Gastrocnemius medialis (tissue), 4 donors: ENCODE measurements at places on chromosomes 4 and X.

DNA sequence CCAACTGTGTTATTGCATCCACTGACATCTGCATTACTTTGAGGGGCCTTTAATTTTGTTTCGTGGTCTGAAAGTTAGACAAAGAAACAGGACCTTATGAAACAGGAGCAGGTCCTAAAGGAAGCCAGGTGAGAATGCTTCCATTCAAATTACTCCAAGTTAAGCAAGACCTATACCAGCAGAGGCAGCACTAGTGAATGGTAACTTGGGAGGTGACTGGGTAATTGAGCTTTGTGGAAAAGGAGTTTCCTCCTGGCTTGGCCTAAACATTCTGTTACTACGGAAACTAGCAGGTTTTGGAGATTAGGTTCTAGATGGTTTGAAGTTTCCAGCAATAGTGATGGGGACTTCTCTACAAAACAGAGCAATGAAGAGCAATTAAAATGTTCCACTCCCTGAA is 173.5 kb downstream of the NKX6-1 start:
- no peak for DNase-seq

- DNase-seq, result no peak
Measured at GRCh38 chr4:23978002-23978401, 88.2 kb upstream of the PPARGC1A start.

DNA sequence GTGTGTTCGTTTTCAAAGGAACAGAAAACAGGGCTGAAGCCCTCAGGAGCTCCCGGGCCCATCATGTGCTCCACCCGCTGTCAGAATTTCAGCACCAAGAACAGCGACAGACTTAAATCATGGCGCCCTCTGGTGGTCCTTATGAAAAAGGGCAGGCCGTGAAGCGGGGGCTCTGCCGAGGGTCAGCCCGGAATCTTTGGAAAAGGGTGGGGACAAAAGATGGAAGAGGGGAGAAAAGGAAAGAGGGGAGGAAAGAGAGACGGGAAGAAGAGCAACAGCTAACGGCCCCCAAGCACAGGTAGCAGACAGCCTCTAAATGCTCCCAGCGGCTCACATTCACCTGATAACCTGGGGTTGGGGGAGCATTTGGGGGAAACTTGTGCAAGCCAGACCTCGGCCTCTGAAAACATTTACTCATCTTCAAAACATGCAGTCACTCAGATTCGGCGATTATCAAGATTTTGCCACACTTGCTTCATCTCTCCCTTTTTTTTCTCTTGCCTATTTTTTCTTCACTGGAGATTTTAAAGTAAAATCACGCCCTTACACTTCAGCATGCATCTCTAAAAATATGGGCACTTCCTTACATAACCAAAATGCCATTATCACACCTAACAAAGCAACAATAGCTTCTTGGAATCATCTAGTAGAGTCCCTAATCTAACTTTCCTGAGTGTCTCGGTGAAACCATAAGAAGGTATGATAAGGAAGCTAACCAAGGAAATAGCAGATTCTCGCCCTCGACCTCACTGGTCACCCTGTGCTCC is 28.1 kb upstream of the MAN2B2 start:
- DNase-seq, result no peak

DNA sequence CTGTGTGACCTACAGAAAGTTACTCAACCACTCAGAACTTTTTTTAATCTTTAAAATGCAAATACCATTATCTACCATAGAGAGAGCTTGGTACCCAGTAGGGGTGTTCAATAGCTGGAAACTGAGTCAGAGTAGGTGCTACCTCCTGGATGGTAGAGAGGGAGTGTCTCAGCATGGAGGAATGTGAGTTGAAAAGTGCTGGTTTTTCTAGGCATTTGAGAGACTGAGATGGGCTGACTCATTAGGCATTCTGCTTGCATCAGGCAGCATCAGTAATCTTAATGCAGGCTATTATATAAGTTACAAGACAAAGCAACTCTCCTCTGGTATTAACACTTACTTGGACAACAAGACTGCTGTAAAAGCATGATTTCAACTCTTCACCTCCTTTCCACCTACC is 70.9 kb upstream of the ARHGEF9 start:
- DNase-seq, result no peak

- no peak for DNase-seq
Measured at GRCh38 chrX:152959626-152960025, 34.3 kb downstream of the PNMA5 start.

DNA sequence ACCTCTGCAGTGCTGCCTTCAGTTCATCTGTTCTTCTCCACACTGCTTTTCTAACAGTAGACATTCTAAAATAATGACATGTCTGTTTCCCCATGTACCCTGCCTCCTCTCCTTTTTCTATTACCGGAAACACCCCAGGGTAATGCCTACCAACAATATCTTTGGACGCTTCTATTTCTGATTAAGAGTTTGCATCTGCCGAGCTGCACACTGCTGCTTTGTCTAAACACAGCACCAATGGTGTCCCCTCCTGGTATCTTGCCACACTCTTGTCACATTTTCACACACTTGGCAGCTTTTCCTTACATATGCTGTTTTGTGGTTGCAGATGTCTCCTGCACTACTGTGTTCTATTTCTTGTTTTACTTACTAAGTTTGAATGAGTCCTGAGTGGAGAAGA is 288.8 kb downstream of the GRIA2 start:
- no peak for DNase-seq

DNA sequence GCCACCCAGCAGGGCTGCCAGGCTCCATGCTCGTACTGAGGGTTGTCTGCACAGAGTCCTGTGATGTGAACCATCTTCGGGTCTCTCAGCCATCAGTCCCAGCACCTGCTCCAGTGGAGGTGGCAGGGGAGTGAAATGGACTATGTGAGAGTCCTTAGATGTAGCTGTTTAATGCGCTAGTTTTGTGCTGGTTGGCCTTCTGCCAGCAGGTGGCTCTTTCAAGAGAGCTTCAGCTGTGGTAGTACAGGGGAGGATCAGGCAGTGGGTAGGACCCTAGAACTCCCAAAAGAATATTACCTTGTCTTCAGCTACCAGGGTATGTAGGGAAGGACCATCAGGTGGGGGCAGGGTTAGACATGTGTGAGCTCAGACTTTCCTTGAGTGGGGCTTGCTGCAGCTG is 1066.0 kb downstream of the GLUD2 start:
- no peak for DNase-seq

DNA sequence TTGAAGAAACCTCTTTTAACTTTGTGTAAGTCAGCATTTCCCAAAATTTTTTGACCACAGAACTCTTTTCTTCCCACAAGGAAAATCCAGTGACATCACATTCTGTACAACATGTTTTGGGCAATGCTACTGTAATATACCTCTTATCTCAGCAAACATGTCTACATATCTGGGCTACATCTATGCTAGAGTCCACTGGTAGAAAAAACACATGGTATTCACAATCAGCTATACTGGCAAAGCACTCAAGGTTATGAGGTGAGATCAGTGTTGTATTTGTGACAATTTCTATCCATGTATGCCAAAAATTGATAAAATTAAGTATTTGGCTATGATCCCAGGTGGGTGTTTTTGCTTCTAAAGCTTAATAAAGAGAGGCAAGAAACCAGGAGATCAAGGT is 98.0 kb downstream of the ATP11C start:
- DNase-seq, result no peak

DNA sequence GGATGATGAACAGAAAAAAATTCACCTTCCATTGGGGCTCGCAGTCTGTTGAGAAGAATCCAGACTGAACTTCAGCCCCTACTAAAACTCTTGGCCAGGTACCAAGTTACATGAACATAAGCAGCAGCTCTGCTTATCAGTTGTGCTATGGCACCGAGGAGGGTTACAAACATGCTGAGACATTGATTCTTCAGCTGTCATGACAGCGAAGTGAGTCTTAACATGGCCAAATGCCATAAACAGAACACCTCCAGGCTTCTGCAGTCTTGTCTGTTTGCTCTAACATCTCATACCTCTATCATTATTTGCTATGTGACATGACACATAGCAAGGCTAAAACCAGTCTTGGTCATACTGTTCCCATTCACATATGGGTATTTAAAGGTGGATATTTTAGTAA is 521.5 kb downstream of the GRID2 start:
- DNase-seq, result no peak

DNA sequence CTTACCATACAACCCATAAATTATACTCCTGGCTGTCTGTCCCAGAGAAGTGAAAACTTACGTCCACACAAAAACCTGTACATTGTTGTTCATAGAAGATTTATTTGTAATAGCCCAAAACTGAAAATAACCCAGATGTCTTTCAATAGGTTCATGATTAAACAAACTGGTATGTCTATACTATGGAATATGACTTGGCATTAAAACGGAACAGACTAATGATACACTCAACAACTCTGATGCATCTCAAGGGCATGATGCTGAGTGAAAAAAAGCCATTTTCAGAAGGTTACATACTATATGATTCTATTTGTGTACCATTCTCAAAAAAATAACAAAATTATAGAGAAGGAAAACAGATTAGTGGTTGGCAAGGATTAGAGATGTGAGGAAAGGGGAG is 11.6 kb upstream of the MND1 start:
- DNase-seq, result no peak

DNA sequence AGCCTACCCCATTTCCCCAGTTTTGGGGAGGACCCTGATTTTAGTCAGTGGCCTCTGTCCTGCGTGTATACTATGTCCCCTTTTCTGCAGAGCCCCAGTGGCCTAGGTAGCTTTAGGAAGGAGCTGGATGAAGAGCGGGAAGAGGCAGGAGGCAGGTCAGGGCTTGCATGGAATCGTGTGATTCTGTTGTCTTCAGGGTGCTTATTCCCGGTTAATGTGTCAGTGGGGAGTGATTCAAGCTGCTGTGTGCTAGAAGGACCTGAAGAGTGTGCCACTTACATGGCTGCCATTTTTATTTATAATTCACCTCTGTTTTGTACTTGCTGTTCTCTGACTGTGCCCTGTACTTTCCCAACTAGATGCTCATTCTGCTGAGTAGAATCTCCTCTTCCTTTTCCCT is 127.3 kb upstream of the AMOT start:
- no peak for DNase-seq

GRCh38 chrX:24343719-24344118 is 16.7 kb upstream of the SUPT20HL1 start:
- no peak for DNase-seq

DNA sequence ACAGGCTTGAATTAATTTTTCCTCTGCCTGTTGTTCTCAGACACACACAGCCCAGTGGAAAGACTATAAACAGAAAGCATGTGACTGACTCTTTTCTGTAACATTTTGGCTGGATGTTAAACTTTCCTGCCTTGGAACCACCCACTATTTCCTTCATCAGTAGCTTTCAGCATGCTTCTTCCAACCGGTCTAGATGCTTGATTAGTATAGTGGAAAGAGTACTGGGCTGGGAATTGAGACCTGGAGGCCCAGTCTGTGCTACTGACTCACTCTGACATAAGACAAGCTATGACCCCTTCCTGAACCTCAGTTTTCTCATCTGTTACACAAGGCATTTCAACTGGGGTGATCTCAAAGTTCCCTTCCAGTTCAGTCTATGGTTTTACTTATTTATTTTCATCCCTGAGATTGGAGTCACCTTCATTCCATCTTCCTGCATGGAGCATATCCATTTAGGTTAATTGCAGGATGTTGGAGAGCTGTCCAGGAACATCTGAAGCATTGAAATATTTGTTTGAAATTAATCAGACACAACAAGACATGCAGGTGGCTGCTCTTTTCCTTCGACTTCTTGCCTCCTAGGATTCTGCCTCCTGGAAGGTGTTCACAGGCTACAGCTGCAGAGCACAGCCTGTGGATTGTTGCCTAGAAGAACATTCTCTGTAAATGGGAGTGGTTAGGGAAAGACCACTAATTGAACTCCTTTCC is 173.4 kb downstream of the RTL9 start:
- no peak for DNase-seq

GRCh38 chr4:115233600-115233999 is 120.2 kb upstream of the NDST4 start:
- no peak for DNase-seq

GRCh38 chr4:156560701-156561100 is 410.9 kb downstream of the PDGFC start:
- DNase-seq, result no peak

DNA sequence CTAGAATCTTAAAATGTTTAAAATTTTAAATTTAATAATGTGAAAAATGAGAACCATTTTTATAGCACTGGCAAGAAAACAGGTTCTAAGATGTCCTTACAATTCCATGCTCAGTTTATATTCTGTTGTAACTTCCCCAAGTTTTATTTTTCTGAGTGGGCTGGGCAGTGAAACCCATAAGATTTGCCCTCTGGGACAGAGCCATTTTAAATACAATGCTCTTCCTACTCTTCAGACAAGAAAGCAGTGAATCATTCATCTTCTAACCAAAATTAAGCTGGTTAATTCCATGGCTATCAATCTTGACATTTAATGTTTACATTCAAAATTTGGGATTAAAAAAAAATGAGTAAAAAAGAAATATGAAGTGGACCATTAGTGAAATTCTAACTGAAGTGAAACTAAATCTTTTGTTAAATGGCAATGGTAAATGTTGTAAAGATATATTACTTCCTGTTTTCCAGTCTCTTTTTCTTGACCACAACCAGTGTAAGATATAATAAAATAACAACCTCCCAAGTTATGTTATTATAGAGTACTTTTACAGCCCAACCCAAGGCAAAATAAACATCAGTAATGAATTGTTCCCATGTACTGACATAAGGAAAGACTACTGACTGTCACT is 37.2 kb upstream of the PTPN13 start:
- DNase-seq, result no peak

DNA sequence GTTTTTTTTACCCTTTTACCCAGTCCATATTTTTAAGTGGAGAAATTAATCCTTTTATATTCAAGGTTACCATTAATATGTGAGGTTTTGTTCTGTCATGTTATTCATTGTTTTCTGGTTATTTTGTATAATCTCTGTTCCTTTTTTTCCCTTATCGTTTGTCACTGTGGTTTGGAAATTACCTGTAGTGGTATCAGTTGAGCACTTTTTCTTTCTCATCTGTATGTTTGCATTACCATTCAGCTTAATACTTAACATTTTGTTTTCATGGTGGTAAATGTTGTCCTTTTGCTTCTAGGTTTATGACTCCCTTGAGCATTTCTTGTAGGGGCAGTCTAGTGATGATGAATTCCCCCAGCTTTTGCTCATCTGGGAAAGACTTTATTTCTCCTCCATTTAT is 6.6 kb downstream of the ETDC start:
- no peak for DNase-seq

DNA sequence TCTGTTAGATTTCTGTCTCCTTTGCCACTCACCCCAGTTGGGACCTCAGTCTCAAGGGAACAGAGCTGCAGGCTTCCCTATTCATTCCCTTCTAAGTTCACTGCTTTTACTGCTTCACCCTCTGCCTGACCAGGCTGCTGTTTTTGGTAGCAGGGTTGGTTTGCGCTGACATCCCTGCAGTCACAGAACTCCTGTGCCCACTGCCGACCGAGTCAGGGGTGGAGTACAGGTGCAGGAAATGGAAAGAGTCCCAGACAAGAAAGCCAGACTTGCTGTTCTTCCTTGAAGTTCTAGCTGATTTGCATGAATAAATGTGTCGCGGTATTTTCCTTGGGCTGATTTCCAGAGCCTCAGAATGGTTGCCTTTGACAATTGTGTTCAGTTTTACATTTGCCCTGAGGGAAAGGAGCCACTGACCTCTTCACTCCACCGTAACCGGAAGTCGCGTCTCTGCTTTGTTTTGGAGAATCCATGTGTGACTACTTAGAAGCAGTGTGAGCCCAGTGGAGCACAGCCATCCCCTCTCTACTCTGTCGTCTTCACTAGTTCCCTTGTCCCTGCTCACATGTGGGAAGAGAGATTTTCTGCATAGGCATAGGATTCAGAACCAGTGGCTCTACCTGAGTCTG is 84.8 kb downstream of the TNIP2 start:
- DNase-seq, result no peak

GRCh38 chr4:168696826-168697225 is 200.0 kb downstream of the PALLD start:
- DNase-seq, result no peak

- DNase-seq, result no peak
Measured at GRCh38 chrX:150465326-150465725, 102.2 kb downstream of the MAMLD1 start.
